ENCODE measurements at places on chromosomes 11 and 22. TPM values are rescaled to one million over a fixed set of nuclear protein-coding genes. Genes with fewer than 3 reads are reported as not detected.

GRCh38 chr11:70818351-70818750 is 420.0 kb downstream of the CTTN start:
- DNase-seq: no peak

GRCh38 chr11:95277868-95278267 is 46.9 kb upstream of the SESN3 start:
- no peak for DNase-seq

- DNase-seq: no peak
Measured at GRCh38 chr11:19482319-19483100, 230.1 kb upstream of the NAV2 start.

Gene NRXN2
- polyA plus RNA-seq: not detected
